ENCODE measurements at places on chromosomes 7 and 10.

DNA sequence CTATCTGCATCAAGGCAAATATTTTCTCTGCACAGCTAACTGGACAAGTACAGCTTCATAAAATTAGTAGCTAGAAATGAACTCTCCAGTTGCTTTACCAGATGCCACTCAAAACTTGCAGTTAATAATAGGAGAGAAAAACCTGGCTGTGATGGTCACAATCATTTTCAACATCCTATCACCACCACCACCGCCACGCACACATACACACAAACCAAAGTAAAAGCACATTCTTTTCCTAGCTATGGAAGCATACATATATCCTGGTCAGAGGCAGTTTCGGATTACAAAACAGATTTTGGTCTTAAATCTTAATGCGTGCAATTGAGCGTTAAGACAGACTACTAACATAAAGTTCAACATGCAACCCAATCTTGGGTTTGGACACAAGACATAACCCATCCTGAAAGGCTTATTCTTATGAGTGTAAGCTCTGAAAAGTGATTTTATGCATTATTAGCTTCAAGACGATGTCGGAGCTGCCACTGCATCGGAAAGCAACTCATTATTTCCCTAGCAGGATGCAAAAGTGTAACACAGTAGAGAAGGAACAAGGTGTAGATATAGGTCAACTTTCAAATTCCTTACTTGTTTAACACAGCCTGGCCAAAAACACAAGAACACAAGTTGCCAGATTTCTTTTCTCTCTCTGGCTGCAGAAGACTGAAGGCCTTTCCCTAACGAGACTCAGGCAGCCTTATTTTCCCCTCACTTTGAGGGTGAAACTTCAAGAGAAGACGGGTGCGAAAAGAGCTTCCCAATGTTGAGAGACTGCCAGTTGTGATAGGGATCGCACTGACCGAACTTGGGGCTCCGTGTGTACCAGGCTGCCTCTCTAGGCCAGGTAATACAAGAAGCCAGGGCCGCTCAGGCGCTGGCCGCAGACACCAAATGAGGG lies 1.2 kb downstream of the CACUL1 start:
- no peak for DNase-seq

GRCh38 chr10:101485681-101486554 lies 102.1 kb downstream of the POLL start:
- peak; percentile 34 for DNase-seq

DNA sequence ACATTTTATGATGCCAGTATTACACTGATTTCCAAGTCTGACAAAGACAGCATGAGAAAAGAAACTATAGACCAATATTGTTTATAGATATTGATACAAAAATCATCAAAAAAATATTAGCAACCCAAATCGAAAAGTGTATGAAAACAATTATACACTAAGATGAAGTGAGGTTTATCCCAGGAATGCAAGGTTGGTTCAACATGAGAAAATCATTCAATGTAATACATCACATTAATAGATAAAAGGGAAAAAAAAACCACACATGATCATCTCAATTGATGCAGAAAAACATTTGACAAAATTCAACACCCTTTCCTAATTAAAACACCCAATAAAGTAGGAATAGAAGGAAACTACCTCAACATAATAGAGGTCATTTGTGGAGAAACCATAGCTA lies 153.9 kb downstream of the DNAJC1 start:
- no peak for DNase-seq

GRCh38 chr10:94983555-94983954 lies 45.1 kb downstream of the CYP2C9 start:
- no peak for DNase-seq

DNA sequence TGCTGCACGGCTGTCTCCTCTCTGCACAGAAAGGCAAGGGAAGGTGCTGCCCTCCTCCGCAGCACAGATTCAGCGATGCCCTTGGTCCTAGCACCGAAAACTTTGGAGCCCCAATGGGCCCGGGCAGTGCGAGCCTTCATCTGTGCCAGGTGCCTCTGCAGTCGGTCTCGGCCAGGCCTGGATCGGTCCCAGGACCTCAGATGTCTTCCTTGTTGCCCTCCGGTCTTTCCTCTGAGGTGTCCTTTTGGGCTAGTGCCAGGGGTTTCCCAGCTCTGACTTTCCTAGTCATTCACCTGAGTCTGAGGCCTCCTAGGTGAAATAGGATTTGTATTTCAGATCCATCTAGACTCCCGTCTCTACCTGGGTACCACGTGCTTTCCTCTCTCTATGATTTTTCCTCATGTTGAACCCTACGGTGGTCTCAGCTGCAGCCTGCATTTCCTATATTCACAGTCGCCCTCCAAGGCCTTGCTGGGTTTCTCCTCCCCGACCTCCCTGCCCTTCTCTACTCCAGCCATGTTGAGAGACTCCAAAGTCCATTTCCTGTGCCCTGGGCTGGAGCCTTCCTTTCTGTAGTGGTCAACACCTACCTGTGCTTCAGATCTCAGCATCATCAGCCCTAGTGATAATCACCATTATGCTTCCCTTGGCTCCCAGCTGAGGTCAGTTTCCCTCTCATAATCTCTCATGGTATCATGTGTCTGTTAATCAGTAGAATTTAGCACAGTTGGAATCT lies 92.0 kb upstream of the PRSS58 start:
- no peak for DNase-seq

GRCh38 chr10:132714986-132715775 lies 70.8 kb downstream of the NKX6-2 start:
- no peak for DNase-seq

DNA sequence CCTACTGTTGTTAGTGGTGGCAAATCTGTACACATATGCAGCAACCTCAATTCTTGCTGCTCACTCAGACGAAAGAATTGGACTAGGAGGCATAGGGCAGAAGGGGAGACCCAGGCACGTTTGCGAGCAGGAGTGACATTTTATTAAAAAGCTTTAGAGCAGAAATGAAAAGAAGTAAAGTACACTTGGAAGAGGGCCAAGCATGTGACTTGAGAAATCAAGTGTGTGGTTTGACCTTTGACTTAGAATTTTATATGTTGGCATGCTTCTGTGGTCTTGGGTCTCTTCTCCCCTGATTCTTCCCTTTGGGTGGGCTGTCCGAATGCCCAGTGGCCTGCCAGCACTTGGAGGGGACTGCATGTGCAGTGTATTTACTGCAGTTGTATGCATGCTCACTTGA lies 205.5 kb upstream of the SEMA3D start:
- no peak for DNase-seq

- DNase-seq, result no peak
Measured at GRCh38 chr7:55171157-55171556, 152.3 kb downstream of the EGFR start.

GRCh38 chr7:30348083-30348560 lies 63.7 kb downstream of the ZNRF2 start:
- DNase-seq, result peak; percentile 88

- DNase-seq, result no peak
Measured at GRCh38 chr7:100642534-100642907, 1.2 kb upstream of the TFR2 start.

DNA sequence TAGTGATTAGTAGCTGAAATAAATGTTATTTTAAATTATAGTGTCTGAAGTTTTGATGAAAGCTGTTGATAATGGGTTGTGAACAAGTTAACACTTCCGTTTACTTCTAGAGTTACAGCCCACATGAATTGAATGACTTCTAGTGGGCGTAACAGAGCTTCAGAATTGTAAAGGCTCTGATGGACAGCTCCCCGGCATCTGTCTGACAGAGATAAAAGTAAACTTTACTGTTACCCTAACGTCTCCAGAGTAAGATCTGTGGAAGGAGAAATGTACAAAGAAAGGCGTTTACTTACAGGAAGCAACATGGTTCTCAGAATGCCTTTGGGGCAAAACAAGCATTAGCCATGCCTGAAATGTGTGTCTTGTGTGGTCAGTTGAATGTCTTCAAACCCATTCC lies 124.4 kb downstream of the ADARB2 start:
- DNase-seq, result no peak

DNA sequence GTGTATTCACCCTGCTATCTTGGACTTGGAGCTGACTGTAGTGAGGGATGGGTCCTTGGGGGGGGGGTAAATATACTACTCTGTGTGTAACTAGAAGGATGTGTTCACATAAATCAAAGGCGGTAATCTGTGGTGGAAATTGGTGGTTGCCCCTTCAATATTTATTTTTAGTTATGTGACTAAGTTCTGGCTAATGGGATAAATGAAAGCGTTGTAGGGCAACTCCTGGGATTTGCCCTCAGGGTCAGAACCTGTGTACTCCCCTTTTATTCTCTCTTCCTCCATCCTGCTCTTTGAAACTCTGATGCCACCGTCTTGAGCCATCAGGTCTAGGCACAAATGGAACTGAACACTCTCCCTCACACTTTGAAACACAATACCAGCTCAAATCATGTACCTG lies 24.3 kb upstream of the ST7 start:
- DNase-seq, result no peak

- DNase-seq, result no peak
Measured at GRCh38 chr10:29811751-29812427, 177.1 kb upstream of the SVIL start.

DNA sequence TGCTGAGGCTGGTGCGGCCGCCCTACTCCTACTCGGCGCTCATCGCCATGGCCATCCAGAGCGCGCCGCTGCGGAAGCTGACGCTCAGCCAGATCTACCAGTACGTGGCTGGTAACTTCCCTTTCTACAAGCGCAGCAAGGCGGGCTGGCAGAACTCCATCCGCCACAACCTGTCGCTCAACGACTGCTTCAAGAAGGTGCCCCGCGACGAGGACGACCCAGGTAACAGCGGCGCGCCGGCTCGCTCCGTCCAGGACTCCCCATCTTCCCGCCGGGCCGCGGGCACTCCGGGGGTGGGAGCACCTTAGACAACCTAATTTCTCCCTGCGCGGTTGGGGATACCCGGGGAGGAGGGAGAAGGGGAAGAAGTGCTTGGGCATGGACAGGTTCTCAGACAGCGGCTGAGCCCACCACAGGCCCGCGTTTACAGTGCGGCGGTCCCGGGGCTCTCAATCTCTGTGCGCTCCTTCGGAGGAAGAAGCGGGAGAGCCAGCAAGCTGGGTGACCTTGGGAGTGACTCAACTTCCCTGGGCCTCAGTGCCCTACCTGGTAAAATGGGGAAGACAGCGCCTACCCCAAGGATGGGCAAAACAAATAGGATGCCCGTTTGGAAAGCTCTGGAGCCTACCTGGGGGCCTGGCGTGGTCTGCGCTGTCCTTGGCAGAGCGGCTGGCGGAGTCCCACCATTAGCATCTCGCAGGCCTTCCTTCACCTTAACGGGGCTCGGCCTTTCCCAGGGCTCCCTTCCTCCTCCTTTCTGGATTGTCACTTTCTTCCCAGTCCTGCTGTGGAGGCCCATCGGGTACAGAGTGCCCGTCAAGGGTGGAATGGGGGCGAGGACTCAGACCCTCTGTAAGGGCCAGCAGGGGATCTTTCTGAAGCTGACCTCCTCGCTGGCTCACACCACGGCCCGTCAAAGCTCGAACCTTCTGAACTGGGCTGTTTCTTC lies 852 bp downstream of the FOXI2 start:
- no peak for DNase-seq

DNA sequence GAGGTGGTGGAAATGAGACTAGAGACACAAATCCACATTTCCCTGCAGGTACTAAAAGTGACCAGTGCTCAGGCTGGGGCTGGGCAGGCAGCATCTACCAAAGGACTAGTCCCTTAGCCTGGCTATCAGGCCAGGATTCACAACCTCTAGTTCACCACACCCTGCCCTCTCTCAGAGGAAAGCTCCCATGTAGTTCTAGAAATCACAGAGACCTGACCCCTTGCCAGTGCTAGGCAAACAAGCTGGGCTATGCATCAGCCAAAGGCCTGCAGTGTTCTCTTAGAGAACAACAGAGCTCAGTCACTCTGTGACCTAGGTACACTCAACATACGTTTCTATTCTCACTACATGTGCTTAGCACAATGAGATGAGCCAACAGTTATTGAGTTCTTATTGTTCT lies 26.7 kb upstream of the LRRC4 start:
- no peak for DNase-seq

- peak; percentile 39 for DNase-seq
Measured at GRCh38 chr7:43390576-43390975, 192.3 kb upstream of the STK17A start.

DNA sequence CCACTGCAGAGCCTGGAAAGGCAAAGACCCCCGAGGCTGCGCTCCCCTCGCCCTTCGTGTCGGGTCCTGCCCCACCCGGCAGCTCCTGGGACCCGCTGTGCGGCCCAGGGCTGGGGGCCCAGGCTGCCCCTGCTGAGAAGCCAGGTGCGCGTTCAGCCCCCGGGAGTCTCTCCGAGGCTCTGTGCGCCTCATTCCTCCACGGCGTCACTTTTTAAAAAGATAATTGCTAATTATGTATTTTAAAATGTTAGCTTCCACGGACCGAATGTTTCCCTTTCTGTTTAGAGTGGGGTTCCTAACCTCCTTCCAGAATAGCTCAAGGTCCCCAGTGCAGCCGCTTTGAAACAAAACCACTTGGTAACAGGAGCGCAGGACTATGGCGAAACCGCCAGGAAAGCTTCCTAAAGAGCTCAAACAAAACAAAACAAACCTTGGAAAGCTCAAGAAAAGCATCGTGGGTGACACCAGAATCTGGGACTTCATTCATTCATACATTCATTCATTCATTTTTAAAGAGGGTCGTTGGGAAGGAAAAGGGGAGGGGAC lies 45.6 kb downstream of the PDIA4 start:
- peak; percentile 58 for DNase-seq

- DNase-seq, result no peak
Measured at GRCh38 chr7:155071916-155072571, 1.9 kb downstream of the HTR5A start.

- no peak for DNase-seq
Measured at GRCh38 chr10:63630931-63631680, 109.9 kb downstream of the REEP3 start.

DNA sequence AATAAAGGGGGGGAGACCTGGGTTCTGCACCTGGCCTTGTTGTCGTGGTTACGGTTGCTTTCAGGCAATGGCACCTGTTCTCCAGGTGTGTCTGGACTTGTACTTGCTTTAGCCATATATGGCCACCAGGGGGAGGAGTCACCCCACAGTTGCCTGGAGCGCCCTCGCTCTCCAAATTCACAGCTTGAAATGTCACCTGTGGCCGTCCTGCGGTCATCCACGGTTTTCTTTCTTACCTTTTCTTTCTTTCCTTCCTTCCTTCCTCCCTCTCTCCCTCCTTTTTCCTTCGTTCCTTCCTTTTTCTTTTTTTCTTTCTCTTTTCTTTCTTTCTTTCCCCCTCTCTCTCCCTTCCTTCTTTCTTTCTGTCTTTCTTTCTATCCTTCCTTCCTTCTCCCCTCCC lies 157.2 kb upstream of the ZNF92 start:
- DNase-seq, result peak; percentile 74

- DNase-seq, result no peak
Measured at GRCh38 chr7:134276951-134277350, 39.8 kb downstream of the SLC35B4 start.

DNA sequence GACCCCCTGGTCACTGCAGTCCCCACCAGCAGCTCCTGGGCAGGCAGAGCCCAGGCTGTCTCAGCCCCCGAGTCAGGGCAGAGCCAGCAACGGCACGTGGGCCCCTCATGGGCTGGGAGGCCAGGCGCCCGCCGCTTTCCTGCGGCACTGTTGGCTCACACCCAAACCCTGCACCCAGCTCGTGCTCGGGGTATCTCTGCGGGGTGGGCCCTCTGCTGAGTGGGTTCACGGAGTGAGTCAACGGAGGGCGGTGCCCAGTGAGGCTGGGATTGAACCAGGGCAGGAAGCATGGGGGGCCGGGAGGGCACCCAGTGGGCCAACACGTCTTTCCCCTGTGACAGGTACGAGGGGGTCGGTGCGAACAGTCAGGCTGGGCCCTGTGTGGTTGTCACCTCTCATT lies 28.9 kb downstream of the ADAP1 start:
- DNase-seq, result no peak

GRCh38 chr7:81267508-81267907 lies 348.7 kb upstream of the SEMA3C start:
- DNase-seq, result peak; percentile 1

GRCh38 chr10:36591436-36591835 lies 534.0 kb upstream of the ANKRD30A start:
- no peak for DNase-seq

Data from mesendoderm (in vitro differentiated cells).